Activated T-helper 1 cell treated with anti-CD3 and anti-CD28 coated beads, Interleukin-12 subunit alpha, Interleukin-12 subunit beta, Interleukin-2, Interleukin-4 antibody, amounts not matched to agents 30 ng/mL and 10 ng/mL and 1 ng/mL, durations not matched to agents 14 hours and 24 hours and 36 hours (primary cell): ENCODE measurements at places on chromosomes 5 and 9.

DNA sequence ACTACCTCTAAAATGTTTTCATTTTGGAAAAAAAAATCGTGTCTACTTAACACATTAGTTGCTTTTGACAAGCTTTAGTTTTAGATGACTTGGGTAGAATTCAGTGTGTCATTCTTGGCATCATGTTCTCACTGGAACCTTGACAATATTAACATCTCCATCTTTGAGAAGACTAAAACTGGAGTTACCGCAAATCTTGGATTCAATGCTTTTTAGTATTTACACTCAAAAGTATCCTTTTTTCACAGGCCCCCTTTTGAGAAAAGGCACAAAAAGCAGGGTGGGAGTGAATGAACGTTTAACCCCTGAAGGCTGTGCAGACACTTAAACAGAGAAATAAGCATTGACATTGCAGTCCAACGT, 549.1 kb downstream of the CSNK1G3 start:
- no peak for DNase-seq

GRCh38 chr5:123360201-123360571, 63.0 kb downstream of the CEP120 start:
- no peak for DNase-seq

DNA sequence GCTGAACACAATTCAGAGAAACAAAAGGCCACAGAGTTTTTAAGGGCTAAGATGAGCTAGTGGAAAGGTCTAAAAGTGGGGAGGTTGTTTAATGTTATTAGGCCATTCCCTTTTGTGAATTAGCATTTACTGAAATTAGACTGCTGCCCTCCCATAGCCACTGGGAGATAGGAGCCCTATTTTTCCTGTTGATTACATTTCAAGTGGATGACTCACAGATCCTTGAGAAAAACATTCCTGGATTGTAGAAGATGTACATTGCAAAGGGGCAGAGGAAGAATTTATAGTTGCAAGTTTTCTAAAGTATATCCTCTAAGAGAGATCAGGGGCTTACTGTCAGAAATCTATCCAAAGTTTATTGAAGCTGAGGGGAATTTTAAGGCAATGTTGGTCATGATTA, 367.1 kb upstream of the IZUMO3 start:
- no peak for DNase-seq

GRCh38 chr9:71352837-71353236, 231.4 kb upstream of the TRPM3 start:
- no peak for DNase-seq

- no peak for DNase-seq
Observed at GRCh38 chr9:588981-589380, 252.5 kb upstream of the DMRT1 start.

DNA sequence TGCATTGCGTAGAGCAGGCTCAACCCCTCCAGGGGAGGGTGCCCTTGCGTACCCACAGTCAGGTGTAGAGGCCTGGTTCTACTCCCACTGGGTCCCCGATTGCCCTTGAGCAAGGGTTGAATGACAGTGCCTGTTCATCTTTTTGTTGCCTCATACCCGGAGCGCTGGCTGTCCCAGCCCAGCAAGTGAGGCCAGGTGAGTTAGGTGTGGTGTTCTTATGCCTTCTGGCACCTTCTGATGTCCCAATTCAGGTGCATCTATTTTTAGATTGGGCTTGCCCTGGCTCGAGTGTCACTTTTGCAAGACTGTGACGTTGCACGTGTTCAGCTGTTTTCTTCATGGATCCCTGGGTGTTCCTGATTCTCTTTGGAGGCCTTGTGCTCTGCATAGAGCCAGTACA, 257.8 kb downstream of the GOLPH3 start:
- DNase-seq: no peak

DNA sequence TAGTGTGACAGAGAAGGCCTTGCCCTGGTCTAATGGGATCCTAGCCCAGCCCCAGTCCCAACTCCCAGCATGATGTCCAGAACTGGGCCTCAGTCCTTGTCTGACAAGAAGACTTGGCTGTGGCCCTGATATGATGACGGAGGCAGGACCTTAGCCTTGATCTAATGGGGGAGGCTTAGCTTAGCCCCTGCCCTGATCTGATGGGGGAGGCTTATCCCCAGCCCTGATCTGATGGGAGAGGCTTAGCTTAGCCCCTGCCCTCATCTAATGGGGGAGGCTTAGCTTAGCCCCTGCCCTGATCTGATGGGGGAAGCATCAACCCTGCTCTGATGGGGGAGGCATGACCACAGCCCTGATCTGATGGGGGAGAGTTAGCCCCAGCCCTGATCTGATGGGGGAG, 3.7 kb downstream of the PKN3 start:
- no peak for DNase-seq

DNA sequence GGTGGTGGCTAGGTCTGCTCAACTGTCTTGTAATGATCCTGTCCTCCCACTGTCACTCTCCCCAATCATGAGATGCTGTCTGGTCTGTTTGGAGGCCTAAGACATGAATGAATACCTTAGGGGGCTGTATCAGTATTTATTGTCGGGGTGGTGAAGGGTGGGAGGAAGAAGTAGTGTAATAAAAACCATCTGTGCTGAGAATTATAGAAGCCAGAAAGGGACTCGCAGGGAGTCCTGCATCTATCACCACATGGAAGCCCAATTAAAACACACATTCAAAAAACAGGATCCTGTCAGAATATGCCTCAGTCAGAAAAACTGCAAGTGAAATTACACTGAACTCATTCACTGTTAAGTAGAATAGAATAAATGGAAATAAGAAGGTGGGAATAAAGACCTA, 1134.3 kb upstream of the C9orf72 start:
- no peak for DNase-seq

DNA sequence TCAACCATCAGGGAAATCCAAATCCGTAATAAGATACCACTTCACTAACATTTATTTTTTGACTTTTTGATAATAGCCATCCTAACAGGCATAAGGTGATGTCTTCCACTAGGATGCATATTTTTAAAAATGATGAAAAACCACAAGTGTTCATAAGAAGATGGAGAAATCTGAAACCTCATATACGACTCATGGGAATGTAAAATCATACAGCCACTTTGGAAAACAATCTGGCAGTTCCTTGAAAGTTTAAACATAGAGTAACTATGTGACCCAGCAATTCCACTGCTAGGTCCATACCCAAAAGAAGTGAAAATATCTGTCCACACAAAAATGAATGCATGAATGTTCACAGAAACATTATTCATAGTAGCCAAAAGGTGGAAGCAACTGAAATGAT, 431.0 kb downstream of the ENC1 start:
- DNase-seq: no peak

DNA sequence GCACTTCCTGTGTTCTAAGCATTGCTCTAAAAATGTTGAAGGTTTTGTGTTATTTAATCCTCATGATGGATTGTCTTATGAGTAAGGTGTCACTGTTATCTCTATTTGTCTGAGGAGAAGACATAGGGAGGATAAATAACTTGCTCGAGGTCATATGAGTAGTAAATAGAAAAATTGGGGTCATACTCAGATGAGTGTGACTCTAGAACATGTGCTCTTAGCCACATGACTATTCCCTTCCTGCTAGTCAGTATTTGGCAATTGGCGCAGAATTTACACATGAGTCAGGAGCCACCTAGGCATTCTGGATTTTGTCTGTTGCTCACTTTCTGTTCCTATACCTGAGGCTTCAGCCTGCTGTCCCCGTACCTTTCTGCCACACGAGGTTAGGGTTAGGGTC, 234.6 kb upstream of the CD180 start:
- DNase-seq: no peak

DNA sequence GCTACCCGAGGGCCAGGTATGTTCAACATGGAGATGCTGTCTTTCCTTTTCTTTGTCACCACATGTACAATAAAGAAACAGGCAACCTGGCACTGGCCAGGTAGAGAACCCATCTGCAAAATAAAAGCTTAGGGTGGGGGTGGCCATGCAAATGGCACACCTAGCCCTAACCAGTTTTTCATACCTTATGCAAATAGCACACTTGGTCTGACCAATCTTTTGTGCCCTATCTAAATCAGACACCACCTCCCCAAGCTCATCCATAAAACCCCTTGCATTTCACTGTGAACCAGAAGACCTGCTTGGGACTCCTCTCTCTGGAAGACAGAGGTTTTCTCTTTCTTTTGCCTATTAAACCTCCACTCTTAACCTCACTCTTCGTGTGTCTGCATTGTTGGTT, 33.9 kb downstream of the JAKMIP2 start:
- DNase-seq: no peak

DNA sequence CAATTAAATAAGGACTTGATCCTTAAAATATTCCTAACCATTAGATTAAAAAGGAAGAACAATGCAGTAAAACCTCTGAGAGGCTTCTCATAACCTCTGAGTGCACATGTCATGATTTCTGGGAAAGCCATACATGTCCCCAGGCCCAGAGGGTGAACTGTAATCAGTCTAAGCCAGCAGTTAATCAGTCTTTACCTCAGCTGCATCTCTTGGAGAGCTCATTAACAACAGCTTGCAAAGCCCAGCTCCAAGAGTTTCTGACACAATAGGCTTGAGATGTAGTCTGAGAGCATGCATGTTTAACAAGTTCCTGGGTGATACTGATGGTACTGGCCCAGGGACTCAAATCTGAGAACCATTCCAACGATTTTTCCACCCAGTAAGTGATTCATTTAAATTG, 392.1 kb downstream of the DNAH5 start:
- no peak for DNase-seq

GRCh38 chr5:9121597-9121996, 424.3 kb downstream of the SEMA5A start:
- DNase-seq: no peak

DNA sequence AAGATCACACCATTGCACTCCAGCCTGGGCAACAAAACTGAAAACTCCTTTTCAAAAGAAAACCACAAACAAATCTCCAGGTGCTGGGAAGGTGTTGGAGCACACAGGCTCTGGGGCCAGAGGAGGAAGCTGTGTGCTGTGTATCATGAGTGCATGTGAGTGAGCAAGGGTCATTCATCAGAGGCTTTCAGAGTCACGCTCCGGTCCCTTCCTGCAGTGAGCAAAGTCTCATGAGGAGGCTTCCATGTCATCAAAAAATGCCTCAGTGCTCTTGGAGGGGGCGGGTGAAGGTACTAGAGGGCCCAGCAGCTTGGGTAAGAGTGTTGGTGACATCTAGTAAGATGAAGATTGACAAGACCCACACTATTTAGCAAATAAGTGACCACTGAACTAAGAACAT, 48.3 kb upstream of the TESK1 start:
- no peak for DNase-seq

DNA sequence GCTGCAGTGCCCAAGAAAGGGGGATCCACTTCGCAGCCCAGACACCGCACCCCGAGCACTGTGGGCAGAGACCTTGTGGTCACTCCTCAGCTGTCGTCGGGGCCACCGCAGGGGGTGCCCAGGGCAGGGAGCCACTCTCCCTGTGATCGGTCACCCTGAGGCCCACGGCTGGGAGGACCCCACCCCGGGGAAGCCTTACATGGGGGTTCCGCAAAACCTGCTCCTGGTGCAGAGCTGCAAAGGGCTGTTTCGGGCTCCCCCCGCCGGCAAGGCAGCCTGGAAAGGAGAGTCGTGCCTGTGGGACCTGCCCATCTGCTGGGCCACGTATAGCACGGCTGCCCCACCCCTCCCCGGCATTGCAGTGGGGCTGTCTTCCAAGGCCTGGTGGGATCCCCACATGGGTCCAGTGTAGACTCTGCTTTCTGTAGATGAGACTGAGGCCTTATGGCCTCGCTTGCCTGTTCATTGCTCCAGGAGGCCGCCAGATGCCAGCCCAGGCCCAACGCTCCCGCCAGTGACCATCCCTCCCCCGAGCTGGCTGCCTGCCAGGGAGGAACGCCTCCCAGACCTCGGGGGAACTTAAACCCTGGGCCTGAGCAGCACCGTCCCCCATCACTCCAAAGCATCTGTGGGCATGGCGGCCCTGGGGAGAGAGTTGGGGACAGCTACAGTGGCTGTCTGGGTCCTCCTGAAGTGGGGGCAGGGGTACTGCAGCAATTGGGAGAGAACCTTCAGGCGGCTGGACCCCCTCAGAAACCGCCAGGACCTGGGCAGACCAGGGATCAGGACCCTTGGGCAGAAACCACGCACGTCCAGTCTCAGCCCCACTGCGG, 1.6 kb upstream of the DNLZ start:
- DNase-seq: no peak

GRCh38 chr9:114830546-114830945, 24.7 kb upstream of the TNFSF15 start:
- no peak for DNase-seq

DNA sequence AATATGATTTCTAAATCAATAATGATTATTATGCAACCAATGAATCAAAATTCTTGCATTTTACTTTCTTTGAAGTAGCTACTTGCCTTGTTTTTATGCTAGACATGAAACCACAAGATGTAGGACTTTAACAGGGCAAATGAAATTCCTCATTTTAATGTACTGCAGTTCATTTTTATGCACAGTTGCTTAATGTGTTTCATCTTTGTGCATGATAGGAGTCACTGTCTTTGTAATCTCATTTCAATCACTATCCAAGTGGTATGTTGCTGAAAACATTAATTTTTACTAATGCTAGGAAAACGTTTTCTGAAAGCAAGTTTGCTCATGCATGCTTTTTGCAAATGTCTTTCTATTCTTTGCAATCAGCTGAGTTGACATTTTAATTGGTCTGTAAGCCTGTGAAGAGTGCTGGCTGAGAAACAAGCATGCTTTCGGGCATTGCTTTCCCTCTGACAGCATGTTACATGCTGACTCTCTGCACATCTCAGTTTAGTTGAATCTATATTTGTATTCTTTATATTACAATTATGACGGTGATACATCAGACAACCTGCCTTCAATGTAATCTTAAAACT, 535.0 kb upstream of the CDH18 start:
- DNase-seq: no peak

GRCh38 chr9:131923132-131923671, 156.5 kb downstream of the MED27 start:
- no peak for DNase-seq

DNA sequence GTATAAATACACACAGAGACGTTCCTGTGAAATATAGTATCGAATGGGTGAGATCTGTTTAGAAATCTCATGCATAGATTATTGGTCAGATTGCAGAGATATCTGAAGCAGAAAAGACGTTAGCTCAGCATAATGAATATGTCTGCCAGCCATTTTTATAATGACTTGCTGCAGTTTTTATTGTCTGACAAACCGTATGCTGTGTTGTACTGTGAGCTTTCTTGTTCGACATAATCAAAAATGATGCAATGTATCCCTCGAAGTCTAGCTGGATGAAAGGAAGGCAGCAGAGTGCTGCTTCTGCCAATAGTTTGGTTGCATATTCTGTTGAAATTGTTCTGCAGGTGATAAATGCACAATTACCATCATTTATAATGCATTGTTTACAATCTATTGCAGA, 514.9 kb upstream of the ARRDC3 start:
- DNase-seq: no peak
